ENCODE measurements at places on chromosomes 7 and 10. TPM values are rescaled to one million over a fixed set of nuclear protein-coding genes. Genes with fewer than 3 reads are reported as not detected.

GRCh38 chr7:41731493-41732435 lies 28.9 kb upstream of the INHBA start:
- H3K36me3 ChIP-seq = no peaks in the 10 kb centered on the region
- H3K4me1 ChIP-seq = peaks cover 7% of the 10 kb centered on the region
- no peaks in the 10 kb centered on the region for H3K27me3 ChIP-seq
- peak; percentile 49 for DNase-seq
- H3K27ac ChIP-seq = no peak overlapping the region

Gene PTN
- total RNA-seq = not detected

Gene DCLRE1A
- total RNA-seq = 2.4 TPM

- H3K27me3 ChIP-seq = no peaks in the 10 kb centered on the region
- no peaks in the 10 kb centered on the region for H3K36me3 ChIP-seq
- no peak for DNase-seq
- H3K4me1 ChIP-seq = no peaks in the 10 kb centered on the region
- no peak overlapping the region for H3K27ac ChIP-seq
Observed at GRCh38 chr10:52877451-52877850, 104.9 kb upstream of the MBL2 start.

Gene UNCX
- not detected for total RNA-seq

GRCh38 chr7:93399642-93400041 lies 167.5 kb downstream of the VPS50 start:
- no peak overlapping the region for H3K4me3 ChIP-seq
- H3K27me3 ChIP-seq = no peaks in the 10 kb centered on the region
- H3K27ac ChIP-seq = no peak overlapping the region
- no peaks in the 10 kb centered on the region for H3K4me1 ChIP-seq

DNA sequence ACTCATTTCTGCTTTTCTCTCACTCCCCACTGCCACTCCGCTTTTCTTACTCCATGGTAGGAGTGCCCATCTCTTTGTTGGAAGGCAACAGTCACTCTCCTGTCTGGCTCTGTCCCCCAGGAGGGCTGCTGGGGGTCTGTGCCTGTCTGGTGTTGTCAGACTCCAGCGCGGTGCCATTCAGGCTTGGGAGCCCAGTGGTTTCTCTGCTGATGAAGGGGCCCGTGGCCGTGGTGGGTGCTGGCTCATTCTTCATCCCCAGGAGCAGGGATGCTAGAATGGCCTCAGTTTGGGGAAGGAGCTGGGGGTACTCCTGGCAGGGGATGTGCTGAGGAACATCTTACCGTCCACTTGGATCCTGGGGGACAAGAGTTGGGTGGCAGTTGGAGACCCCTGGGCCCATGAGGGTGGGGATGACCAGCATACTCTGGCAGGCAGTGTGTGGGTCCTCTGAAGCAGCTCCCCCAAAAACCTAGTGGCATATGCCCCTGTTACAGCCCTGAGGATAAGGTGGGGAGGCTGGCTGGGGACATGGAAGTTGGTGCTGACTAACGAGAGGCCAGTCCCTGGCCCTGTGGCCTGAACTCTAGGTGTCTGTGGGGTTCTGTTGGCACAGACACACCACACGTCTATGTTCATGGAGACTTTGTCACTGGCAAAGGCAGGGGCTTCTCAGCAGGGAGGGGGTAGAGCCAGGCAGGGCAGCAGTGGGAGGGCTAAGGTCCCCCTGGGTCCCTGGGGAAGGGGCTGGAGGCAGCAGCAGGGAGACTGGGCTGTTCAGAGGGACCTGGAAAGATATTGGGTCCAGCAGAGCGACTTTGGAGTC lies 102.8 kb upstream of the RET start:
- H3K36me3 ChIP-seq = no peaks in the 10 kb centered on the region
- H3K4me1 ChIP-seq = no peaks in the 10 kb centered on the region
- no peak overlapping the region for H3K4me3 ChIP-seq
- no peak overlapping the region for H3K27ac ChIP-seq
